HL-60 (cell line): ENCODE measurements at places on chromosomes 3 and 15.

DNA sequence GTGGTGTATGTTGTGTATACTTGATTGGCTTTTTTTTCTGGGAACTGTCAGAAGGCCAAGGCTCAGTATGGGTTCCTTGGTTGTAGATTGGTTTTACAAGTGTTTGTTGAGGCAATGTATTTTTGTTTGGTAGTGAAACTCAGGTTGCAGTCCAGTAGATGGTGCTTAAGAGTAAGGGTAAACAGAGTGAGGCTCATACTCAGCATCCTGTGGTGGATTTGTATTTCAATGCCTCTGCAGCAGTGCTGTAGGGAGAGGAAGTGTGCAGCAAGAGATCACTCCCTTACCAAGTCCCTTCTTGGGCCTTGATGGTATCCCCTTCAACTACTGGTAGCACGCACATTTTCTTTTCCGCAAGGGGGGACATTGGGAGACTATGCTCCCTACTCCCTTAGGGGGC, 428.5 kb upstream of the CNTN3 start:
- DNase-seq: no peak

DNA sequence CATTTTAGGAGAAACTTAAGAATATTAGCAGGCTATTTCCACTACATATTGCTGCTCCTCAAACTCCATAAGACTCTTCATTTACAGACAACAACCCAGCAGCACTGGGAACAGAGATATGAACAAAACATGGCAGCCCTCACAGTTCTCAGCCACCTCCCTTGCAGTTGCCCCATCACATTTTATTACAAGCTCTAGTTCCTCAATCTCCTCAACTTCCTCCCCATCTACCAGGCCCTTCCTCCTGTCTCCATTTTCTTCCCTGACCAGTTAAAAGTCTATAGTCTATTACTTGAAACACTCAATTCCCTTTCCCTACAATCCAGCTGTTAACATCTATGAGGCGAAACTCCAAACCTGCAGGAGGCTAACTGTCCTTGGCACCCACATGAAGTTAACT, 412.5 kb downstream of the TBC1D5 start:
- DNase-seq: peak; percentile 5

DNA sequence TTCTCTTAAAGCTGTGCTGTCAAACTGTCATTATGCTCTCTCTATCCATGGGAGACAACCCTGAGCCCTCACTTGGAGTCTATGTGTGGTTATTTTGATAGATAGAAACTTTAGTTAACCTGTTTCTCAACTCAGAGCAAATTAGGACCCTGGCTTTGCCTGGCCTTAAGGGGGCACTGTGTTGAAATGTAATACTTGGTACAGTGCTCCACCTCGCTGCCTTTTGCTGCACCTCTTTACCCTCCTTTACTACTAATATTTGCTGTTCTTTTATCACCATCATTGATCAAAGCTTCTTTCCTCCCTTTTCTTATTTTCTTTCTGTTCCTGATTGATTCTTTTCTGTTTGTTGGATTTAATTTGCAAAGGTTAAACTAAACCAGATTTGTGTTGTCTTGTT, 34.3 kb downstream of the STT3B start:
- no peak for DNase-seq

GRCh38 chr3:14906355-14906971, 40.9 kb upstream of the NR2C2 start:
- DNase-seq: no peak

DNA sequence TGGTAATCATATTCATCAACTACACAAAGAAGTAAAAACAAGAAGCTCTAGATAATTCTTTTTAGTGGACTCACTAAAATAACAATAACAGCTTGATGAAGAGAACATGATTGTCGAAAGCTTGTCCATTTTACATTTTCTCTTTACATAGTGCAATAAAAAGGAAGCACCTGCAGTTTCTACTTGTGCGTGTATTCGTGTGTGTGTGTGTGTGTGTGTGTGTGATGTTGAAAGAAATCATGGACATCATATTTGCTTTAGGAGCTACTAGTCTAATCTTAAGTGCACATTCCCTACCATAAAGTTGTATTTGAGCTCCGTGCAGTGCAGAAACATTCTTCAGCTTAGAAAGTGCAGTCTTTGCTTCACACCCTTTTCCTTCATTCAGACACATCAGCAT, 288.8 kb downstream of the ZBTB20 start:
- no peak for DNase-seq

DNA sequence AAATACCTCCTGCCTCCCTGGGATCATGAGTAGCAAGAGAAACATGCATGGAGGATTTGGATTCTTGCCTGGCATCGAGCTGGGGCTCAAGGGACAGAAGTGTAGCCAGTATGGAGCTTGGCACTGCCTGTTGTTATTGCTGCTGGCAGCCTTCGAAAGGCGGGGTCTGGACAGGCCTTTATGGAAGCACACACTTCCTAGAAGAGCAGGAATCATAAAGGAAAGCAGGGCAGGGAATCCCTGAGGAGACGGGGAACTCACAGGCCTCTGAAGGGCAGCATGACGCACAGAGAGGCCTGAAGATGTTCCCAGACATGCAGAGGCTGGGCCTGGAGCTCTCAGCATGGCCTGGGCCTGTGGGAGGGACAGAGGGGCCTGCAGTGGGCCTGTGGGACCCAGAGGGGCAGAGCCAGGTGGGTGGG, 18.6 kb upstream of the SLC41A3 start:
- DNase-seq: no peak

DNA sequence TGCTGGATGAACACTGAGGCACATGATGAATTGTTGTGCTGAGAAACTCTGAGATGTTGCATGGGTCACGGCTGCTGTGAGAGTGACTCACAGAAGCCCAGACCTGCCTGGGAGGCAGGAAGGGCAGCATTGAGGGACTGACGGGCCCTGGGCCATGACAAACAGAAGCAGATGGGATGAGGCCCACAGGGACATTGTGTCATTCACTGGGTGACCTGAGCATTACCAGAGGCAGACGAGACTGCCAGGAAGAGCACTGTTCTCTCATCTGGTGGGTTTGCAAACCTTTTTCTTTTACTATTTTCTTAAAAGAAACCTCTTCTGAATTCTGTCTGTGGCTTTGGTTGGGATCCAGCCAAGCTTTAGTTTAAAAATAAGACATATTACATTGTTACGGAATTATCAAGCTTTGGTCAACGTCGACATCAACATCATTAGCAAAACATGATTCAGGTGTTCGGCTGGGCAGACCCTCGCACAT, 67.8 kb downstream of the BDH1 start:
- no peak for DNase-seq

DNA sequence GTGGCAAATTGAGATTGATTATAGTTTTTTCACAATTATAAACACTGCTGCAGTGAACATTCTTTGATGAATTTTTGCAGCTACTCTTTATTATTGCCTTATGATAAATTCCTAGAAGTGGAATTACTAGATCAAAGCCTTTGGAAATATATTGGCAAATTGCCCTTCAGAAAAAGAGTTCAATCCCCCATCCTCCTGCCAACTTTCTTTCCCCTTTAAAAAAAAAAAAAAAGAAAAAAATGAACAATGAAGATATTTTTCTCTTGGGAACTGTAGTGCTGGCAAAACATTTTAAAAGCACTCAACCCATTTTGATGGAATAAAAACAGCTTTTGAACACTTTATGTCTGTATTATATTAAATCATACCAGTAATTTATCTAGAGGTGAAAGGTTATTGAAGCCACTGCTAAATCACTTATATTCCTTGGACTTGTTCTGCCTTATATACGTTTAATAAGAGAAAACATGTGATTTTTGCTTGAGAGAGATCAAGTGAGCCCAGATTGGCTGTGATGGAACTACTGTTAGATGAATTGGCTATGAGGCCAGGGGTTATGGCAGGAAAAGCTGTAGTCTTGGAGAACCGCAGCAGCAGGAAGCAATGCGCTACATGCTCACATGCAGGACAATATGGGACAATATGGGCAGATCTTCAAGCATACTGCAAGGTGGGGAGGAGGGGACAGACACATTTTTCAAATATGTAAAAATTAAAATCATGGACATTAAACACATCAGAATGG, 212.8 kb upstream of the C2CD4B start:
- DNase-seq: no peak

GRCh38 chr3:154598166-154598565, 168.2 kb upstream of the GPR149 start:
- DNase-seq: no peak

GRCh38 chr15:101108791-101109190, 143.1 kb downstream of the CHSY1 start:
- no peak for DNase-seq

- DNase-seq: no peak
Observed at GRCh38 chr3:65607101-65607500, 431.6 kb downstream of the MAGI1 start.

DNA sequence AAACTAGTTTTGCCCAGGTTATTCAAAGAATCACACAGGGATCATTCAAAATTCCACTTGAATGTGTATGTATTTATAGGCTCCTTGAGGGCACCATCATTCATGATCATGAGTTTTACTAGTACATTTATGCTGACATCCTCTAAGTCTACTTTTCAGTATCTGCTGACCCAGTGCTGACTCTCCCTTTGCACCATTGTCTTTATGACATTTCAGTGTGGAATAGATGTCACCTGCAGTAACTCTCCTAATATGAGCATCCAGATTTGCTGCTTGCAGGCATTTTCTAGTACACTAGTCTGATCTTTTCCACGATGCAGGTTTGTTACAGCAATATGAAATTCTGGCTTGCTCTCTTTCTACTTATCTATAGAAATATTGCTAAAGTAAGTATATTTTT, 1603.5 kb downstream of the SI start:
- no peak for DNase-seq

DNA sequence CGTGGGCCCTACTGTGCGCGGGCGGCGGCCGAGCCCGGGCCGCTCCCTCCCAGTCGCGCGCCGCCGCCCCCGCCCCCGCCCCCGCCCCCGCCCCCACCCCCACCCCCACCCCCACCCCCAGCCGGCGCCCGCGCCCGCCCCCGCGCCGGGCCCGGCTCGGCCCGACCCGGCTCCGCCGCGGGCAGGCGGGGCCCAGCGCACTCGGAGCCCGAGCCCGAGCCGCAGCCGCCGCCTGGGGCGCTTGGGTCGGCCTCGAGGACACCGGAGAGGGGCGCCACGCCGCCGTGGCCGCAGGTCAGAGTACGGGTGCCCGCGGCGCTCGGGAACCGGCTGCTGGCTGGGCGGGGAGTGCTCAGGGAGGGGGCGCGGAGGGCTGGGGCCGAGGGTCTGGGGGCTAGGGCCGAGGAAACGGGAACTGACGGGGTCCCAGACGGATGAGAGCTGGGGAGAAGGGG, 1.1 kb upstream of the PPARG start:
- DNase-seq: no peak

DNA sequence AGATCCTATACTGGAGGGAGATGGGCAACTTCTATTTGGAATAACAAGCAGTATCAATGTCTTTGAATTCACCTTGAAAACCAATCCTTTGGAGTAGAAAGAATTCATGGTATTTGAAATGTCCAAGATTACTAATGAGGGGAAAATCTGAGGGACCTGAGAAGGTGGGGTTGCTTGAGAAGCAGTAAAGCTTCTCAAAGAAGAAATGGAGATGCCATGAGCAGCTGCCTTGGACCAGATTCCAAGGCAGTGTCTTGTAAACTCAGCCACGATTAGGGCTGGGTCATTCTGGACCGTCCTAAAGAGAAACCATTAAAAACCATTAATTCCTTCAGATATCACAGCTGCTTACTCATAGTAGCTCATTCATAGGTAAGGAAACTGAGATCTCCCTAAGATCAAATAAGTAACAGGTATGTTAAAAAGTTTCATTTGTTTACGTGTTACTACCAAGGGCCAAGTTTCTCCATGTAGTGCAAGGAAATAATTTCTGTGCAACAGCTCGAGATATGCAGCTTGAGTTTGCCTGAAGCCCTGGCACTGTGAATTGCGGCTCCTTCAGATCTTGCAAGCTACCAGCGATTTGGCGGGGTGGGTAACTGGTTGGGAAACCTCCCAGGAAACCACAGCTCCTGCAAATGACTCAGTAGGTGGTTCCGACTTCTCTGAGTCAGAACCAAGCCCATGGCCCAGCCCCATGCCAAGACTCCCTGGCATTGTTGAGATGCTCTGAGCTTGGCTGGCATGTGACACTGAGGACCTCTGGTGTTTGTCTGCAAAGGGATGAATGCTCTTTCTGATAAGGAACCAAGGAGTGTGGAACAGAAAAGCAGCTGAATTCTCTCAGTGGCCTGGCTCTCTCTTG, 296.8 kb downstream of the RORA start:
- DNase-seq: no peak

DNA sequence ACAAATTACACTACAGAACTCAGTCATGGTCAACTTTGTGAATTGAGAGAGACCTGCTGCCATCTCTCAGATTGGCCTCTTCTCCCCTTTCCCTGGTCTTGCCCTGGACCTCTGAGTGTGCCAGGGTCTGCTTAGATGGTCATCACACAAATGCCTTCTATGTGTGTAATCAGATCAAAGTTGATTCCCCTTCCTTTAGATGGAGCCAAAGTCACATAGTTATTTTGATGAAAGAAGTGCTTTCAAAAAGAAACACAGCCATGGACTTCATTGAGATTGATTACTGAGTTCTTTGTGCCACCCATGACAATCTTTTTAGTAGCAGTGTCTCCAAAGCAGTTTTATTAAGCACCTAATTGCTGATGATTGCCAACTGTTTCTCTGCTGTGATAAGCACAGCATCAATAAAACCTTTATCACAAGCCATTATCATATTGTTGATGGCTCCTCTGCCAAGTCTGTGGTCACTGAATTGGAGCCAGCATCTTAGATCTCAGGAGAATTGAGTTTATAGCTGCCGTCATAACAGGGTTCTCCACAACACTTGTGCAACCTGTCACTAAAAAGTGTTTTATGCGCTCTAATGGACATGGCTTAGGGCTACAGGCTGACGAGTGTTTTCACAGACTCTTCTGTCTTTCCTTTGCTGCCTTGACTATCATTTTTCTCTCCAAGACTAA, 149.7 kb upstream of the NUDT16 start:
- DNase-seq: no peak

DNA sequence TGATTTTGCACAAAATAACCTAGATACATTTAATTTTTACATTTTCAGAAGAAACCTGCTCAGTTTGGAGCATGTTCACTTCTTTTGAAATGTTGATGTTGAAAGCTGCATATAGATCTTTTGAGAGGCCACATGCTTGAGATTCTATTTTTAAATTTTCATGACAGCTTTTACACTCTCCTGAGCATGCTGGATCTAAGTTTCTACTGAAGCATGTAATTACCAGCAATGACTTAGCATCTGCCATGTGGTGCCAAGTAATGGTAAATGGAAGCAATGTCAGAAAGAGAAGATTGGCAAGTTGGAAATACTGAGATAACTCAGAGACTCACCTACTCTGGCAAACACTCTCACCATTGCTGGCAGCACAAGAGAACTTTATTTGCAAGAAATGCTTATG, 310.6 kb downstream of the NSUN3 start:
- no peak for DNase-seq

GRCh38 chr15:21267671-21268395, 172.5 kb downstream of the POTEB3 start:
- DNase-seq: no peak

- no peak for DNase-seq
Observed at GRCh38 chr3:29746163-29746760, 465.4 kb downstream of the RBMS3 start.

GRCh38 chr3:72887343-72887704, 522 bp upstream of the GXYLT2 start:
- DNase-seq: no peak

GRCh38 chr3:16503191-16503776, 10.2 kb downstream of the RFTN1 start:
- no peak for DNase-seq
